Foreskin keratinocyte (primary cell): ENCODE measurements at places on chromosomes 7 and 10. TPM values are rescaled to one million over a fixed set of nuclear protein-coding genes. Genes with fewer than 3 reads are reported as not detected.

DNA sequence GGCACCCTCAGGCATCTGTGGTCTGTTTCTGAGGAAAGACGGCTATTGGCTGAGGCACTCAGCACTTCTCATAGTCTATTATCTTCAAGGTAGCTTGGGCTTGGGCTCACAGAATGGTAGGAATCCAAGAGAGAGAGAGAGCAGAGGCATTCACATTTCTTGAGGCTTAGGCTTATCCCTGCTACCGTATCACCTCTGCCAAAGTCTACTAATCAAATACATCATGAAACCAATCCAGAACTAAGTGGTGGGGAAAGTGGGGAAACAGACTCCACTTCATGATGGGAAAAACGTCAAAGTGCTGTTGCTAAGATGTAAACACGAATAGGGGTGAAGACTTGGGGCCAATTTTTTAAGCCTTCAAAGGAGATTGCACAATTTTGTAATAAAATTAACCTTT lies 271.1 kb upstream of the SEMA3D start:
- DNase-seq: no peak

The MYO3A gene
- not detected in 2 replicates for total RNA-seq

The C10orf88 gene
- 8.7 and 10.0 TPM in 2 replicates for total RNA-seq

DNA sequence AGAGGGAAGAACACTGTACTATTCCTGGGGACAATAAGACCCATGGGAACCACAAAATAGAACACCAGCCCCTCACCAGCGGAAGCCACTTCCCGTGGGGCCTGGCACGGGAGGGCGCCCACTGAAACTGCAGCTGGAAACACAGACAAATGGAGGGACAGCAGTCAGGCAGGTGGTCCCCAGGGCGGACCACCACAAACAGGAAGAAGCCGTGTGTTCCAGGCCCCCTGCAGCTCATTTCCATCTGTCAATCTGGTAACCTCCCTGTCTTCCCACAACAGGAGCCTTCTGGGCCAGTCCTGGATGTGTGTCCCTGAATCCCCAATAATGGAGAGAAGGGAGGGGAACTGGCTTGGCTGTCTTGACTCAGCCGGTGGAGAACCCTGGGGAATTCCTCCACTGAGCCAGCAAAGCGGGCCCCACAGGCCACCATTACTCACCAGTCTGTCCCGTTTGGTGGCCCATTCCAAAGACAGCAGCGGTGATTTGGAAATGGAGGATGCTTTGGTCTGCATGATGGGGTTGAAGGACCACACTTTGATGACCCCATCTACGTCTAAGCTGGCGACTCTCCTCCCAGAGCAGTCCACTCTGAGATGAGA lies 16.7 kb downstream of the WDR91 start:
- no peak for DNase-seq

GRCh38 chr10:90775351-90776028 lies 82.3 kb downstream of the HTR7 start:
- no peak for DNase-seq

- no peak for DNase-seq
These were observed 253.7 kb downstream of the ANKRD7 start for GRCh38 chr7:118478236-118478635.

- peak; percentile 20 for DNase-seq
These were observed 31.9 kb upstream of the HPS1 start for GRCh38 chr10:98478430-98479222.

The TRIM50 gene
- total RNA-seq: not detected in 2 replicates

DNA sequence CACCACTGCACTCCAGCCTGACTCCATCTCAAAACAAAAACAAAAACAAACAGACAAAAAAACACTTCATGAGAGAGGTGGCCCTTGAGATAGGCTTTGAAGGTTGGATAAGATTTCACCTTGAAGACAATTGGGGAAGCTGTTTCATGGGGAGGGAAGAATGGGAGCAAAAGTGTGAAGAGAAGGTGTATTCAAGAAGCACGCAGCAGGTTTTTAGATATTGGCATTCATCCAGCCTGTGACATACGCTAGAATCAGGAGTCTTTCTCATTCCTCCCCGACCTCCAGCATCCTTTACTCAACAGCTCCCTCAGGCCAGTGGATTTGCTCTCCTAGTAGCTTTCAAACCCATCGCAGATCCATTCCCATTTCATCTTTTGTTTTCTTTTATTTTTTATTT lies 116.3 kb upstream of the FAM171A1 start:
- DNase-seq: no peak

- no peak for DNase-seq
These were observed 50.1 kb downstream of the PTPRN2 start for GRCh38 chr7:158537516-158537882.

- no peak for DNase-seq
These were observed 28.0 kb upstream of the VSIR start for GRCh38 chr10:71801361-71801760.

The NME8 gene
- not detected in 2 replicates for total RNA-seq

- DNase-seq: no peak
These were observed 11.2 kb downstream of the MKLN1 start for GRCh38 chr7:131338691-131339390.

- no peak for DNase-seq
These were observed 87.3 kb upstream of the FOXI2 start for GRCh38 chr10:127649642-127650041.

The INA gene
- total RNA-seq: 0.85 and 1.5 TPM in 2 replicates

GRCh38 chr7:70599446-70600190 lies 532.3 kb upstream of the GALNT17 start:
- DNase-seq: peak; percentile 77

The DGKB gene
- total RNA-seq: not detected in 2 replicates

DNA sequence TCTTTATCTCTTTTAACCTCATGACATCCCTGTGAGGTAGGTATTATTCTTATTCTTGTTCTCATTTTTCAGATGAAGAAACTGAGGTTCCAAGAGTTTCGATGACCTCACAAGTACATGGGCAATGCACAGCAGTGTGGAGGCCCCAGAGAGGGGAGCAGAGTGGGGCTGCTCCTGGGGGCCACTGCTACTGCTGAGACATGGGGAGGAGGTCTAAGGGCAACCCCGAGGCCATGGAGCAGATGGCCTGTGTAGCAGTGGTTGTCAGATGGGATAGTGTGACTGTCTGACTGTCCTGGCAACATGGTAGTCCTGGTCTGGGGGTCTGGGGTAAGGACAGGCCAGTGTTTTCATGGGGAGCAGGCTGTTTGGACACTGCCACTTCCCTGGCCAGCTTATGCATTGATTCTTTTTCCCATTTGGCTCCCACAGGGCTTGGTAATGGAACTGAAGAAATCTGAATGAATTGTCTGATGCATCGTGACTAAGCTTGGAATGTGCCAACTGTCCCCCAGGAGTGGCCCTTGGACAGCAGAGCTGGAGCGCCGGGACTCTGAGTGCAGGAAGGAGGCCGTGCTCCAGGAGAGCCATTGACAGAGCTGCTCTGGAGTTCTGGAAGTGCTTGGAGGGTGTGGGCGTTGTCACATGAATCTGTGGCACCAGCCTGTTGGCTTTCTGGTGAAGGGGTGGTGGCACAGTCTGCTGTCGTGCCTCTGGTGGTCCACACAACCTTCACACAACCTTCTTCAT lies 40.9 kb downstream of the ADRA2A start:
- no peak for DNase-seq

GRCh38 chr10:46525177-46525823 lies 31.2 kb downstream of the GPRIN2 start:
- peak; percentile 82 for DNase-seq

- no peak for DNase-seq
These were observed 66.6 kb upstream of the ANTXRL start for GRCh38 chr10:46220187-46220586.

- DNase-seq: no peak
These were observed 40.8 kb downstream of the FAM53B start for GRCh38 chr10:124703372-124703771.

DNA sequence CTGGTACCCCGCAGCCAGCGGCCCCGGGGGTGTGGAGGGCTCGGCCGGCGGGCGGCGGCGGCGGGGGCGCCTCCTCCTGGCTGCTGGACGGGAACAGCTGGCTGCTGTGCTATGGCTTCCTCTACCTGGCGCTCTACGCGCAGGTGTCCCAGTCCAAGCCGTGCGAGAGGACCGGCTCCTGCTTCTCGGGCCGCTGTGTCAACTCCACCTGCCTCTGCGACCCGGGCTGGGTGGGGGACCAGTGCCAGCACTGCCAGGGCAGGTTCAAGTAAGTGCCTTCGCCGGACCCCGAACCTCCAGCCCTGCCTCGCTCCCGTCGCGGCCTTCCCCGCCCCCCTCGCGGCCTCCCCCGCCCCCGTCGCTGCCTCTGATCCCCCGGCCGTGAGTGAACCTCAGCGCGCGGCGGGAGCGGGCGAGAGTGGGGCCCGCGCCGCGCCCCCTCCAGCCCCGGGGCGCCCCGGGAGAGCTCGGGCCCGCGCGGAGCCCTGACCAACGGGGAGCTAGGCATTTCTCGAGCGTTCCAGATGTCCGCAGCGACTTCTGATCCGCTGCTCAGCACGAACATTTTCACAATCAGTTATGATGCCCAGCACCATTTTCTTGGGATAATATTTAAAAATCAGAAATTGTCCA lies 727 bp downstream of the ATRNL1 start:
- peak; percentile 3 for DNase-seq

The NEUROG3 gene
- total RNA-seq: not detected in 2 replicates

GRCh38 chr7:15914611-15915010 lies 228.1 kb upstream of the MEOX2 start:
- no peak for DNase-seq

GRCh38 chr7:114083166-114084001 lies 164.6 kb upstream of the PPP1R3A start:
- DNase-seq: no peak
